Activated naive CD4-positive, alpha-beta T cell treated with anti-CD3 and anti-CD28 coated beads, Interleukin-2, amount 50 U/mL, for 16 hours (primary cell): ENCODE measurements at places on chromosomes 1 and 21.

- DNase-seq = no peak
Observed at GRCh38 chr1:241869022-241869421, 21.0 kb downstream of the EXO1 start.

- DNase-seq = no peak
Observed at GRCh38 chr1:221783437-221783836, 41.5 kb upstream of the DUSP10 start.

DNA sequence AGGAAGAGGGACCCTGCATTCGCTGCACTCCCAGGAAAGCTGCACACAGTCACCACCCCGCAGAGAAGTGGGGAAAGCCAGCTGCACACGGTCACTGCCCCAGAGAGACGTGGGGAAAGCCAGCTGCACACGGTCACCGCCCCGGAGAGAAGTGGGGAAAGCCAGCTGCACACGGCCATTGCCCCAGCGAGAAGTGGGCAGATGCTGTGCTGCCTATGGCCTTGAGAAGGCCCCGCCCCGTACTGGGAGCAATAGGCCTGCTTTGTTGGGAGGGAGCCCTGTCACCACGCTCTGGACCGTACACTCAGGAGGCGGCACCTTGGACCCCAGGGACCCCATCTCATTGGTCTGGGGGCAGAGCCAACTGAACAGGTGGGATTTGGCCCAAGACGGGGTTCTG, 4.3 kb upstream of the GPR153 start:
- DNase-seq = no peak

DNA sequence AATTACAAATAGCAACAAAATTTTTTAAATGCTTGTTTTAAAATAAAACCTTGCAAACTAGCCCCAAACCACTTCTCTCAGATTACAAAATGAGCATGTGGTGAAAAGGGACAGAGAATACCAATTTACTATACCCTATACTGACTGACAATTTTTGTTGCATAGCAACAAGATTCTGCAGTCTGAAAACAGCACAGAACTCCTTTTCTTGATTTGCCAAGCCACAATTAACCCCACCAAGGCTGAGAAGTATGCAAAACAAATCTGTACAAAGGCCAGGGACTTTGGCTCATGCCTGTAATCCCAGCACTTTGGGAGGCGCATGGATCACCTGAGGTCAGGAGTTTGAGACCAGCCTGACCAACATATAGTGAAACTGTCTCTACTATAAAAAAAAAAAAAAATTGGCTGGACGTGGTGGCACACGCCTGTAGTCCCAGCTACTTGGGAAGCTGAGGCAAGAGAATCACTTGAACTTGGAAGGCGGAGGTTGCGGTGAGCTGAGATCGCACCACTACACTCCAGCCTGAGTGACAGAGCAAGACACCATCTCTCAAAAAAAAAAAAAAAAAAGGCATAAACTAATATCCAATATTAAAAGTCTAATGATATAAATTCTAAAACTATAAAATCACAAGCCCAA, 21.8 kb downstream of the ENAH start:
- DNase-seq = no peak

GRCh38 chr1:204529371-204529895, 13.2 kb downstream of the MDM4 start:
- DNase-seq = no peak

GRCh38 chr1:214844319-214844718, 238.2 kb upstream of the KCNK2 start:
- no peak for DNase-seq

- no peak for DNase-seq
Observed at GRCh38 chr1:39625462-39626273, 13.8 kb downstream of the HEYL start.

- DNase-seq = no peak
Observed at GRCh38 chr1:216420263-216420662, 3.0 kb downstream of the USH2A start.

DNA sequence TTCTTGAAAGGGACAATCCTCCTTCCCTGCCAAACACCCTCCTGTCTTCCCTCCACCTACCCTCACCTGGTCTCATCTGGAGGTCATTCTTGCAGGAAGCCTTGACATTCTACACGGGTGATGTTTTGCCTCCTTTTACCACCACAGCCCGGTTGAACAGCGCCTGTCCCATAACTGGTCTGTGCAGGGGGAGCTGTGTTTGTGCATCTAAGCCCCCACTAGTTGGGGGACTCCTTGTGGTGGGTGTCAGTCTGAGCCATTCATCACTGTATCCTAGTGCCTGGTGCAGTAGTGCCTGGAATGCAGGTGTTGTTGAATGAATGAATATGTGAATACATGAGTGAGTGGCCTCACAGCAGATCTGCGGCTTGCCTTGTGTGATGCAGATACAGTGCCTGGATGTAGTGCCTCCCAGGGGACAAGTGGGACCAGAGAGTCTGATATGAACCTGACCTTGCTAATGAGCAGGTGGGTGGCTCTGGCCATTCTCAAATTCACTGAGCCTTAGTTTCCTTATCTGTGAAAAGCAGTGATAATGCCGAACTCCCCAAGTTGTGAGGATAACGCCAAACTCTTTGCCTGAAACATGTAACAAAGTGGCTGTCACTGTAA, 79.8 kb downstream of the OMA1 start:
- no peak for DNase-seq
